ELF-1 (cell line): ENCODE measurements at places on chromosomes 6 and 20.

DNA sequence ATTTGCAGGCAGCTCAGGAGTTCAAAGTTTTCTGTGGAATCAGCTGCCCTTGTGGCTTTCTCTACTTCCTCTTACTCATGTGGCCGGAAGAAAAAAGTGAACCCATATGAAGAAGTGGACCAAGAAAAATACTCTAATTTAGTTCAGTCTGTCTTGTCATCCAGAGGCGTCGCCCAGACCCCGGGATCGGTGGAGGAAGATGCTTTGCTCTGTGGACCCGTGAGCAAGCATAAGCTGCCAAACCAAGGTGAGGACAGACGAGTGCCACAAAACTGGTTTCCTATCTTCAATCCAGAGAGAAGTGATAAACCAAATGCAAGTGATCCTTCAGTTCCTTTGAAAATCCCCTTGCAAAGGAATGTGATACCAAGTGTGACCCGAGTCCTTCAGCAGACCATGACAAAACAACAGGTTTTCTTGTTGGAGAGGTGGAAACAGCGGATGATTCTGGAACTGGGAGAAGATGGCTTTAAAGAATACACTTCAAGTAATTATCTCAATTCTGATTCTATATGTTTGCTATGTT, 1.1 kb downstream of the MGME1 start:
- peak; percentile 53 for DNase-seq

DNA sequence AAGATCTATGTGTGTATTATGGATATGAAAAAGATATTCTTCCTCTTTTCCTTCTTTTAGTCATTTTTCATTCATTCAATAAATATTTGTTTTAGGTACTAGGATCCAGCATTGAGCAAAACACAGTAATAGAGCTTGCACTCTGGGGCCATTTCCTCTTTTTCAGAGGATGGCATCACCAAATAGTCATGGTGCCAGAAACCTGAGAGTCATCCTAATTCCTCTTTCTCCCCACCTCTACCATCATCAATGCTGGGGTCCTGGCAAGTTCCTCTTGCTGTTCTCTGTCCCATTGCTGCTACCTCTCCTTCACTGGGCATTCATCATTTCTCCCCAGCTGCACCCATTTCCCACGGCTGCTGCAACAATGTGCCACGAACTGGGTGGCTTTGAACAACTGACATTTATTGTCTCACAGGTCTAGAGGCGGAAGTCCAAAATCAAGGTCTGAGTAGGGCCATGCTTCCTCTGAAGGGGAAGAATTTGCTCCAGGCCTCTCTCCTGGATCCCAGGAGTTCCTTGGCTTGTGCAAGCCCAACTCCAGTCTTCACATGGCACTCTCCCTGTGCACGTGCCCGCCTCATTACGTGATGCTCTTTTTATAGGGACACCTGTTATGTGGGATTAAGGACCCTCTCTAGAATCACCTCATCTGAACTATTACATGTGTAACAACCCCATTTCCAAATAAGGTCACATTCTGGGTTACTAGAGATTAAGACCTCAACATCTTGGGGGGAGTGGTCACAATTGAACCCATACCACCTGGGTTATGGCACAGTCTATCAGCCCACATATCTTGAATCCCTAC, 9.5 kb upstream of the IGF2R start:
- DNase-seq: no peak

GRCh38 chr20:61791995-61792394, 273.7 kb downstream of the TAF4 start:
- DNase-seq: no peak

DNA sequence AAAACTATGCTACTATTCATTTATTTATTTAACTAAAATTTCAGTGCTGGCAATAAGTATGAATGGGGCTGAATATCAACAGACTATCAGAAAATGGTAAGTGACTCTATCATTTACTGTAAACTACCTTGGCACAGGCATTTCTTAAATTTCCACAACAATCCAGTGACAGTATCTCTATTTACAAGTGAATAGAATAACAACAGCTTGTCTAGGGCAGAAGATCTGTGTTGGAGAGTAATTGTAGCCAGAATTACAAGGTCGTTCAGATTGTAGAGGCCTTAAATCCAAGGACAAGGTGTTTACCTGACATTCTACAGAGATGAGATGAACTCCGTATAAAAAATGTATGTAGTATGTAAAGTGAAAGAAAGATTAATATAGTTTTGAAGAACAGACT, 193.8 kb upstream of the SIM1 start:
- DNase-seq: no peak

DNA sequence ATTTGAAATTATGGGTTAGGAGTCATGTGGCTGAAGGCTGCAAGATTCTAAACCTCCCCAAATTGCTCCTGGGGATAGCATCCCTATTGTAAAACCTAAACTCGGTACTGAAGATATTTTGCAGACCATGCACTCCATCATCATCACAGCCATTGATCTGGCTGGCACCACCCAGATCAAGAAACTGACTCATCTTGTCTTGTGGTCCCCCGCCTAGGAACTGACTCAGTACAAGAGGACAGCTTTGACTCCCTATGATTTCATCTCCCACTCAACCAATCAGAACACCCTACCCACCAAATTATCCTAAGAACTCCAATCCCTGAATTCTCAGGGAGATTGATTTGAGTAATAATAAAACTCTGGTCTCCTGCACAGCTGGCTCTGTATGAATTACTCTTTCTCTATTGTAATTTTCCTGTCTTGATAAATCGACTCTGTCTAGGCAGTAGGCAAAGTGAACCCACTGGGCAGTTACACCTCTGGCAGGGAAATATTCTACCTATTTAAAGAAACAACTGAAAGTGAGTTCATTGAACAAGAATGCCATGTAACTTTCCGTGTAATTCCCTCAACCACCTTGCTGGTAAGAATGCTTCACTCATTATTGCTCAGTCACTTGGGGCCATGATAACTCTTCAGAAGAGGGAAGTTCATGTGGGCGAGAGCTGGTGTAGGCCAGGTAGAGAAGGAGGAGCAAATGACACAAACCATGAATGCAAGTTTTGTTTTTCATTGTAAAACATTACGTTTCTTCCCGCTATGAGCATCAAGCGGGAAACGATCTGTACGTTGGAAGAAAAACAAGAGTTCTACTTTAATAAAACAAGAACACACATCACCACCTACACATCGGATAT, 602.9 kb upstream of the ARID1B start:
- DNase-seq: no peak

DNA sequence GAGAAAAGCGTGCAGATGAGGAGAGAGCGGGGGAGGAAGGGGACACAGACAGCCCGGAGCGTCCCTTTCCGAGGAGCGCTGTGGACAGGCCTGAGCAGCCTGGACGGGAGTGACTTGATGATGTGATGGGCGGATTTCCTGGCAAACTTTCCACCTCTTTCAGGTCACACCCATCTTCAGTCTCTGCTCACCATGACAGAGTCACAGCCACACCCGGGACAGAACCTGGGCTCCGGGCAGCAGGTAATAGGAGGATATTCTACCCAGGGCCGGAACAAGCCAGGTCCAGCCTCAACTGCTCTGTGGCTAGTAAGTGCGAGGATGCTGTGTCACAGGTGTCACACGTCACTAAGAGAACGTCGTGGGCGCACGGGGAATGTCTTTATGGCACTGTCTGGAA, 84.3 kb downstream of the THBS2 start:
- DNase-seq: no peak

DNA sequence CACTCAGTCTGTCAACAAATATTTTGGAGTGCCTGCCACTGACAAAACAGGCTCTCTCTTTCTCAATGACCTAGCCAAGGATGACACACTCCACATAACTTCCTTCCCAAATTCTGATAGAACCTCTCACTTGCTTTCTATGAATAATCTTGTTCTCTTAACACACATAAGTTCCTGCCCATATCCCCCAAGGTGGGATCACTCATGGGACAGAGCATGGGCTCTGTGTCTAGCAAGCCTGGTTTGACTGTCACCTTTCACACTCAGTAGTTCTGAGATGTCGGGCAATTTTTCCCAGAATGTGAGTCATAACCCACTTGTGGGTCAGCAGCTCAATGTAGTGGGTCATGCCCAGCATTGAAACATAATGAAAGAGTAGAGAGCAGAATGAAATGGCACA, 78.1 kb downstream of the LRFN2 start:
- DNase-seq: no peak

DNA sequence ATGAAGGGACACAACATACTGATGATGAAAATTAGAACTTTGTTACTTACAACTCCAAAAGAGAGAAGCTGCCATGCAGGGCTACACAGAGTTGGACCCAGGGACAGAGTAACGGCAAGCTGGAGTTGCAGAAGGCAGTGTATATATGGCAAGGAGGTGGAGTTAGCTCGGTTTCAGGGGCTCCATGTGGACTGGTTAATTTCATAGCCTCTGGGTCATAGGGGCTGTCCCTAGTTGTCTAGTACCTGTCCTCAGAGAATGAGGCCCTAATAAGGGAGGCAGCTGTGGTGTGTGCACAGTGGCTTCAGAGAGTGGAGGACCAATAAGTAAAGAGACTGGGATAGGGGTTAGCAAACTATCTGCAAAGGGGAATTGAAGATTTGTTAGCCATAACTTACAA, 7.9 kb upstream of the ZSCAN12 start:
- no peak for DNase-seq

DNA sequence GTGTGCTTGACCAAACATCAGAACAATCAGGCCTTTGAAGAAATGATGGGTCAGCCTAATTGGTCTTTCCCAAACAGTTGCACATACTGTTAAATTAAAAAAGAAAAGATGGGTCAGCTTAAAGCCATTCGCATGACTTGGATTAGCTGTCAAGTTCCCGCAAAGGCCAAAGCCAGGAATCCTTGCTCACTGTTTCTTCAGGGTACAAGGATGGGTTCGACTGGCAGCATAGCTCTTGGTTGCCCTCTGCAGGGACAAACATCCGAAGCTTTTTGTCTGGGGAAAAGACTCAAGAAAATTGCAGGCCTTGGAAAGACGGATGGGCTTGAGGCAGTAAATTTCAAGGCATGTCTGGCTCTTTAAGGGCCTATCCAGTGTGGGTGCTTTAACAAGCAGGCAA, 168.0 kb downstream of the HDGFL1 start:
- DNase-seq: peak; percentile 86

GRCh38 chr6:93420163-93420795, 920 bp upstream of the EPHA7 start:
- DNase-seq: no peak

GRCh38 chr20:63501818-63502670, 3.2 kb upstream of the EEF1A2 start:
- peak; percentile 53 for DNase-seq

DNA sequence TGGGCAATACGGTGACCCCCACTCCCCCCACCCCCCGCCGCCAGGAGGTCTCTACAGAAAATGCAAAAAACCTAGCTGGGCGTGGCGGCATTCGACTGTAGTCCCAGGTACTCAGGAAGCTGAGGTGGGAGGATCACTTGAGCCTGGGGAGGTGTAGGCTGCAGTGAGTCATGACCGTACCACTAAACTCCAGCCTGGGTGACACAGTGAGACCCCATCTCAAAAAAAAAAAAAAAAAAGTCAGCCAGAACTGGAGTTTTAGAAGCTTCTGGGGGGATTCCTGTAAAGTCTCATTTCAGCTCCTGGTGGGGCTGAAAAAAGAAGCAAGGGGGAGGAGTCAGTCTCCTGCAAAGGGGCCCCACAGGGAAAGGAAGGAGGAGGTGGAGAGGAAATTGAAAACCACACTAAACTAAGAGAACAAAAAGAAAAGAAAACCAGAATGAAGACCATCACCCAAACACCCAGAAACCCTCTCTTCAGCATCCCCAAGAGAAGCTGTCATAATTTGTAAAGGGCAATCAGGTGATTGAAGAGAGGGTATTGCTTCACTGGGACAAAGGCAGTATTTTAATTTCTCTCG, 50.4 kb downstream of the NOL4L start:
- peak; percentile 46 for DNase-seq

DNA sequence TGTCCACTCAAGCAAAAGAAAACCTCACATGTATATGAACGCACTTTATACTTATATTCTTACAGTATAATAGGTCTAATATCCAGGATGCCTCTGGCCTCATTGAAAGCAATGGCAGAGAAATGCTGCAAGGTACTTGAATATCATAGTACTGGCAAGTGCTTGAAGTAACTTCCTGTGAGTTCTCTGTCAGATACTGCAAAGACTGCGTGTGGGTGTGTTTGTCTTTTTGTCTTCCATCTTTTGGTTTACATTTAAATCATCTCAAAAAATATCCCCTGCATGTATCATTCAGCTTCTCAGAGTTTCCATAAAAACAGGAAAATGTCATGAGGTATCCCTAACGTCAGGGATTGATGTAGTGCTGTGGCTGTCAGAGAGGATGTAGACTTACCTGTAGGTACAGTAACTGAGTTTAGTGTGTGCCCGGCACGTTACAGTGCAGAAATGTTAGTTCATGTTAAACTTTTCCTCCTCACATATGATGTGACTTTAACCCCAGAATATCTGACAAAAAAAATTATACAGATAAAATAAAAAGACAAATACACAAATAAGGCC, 184.3 kb downstream of the DST start:
- DNase-seq: no peak

- no peak for DNase-seq
Observed at GRCh38 chr6:106385530-106385929, 25.0 kb downstream of the CRYBG1 start.

- DNase-seq: no peak
Observed at GRCh38 chr6:45789238-45789637, 226.4 kb downstream of the CLIC5 start.

- no peak for DNase-seq
Observed at GRCh38 chr6:98927534-98927933, 20.2 kb downstream of the FBXL4 start.

DNA sequence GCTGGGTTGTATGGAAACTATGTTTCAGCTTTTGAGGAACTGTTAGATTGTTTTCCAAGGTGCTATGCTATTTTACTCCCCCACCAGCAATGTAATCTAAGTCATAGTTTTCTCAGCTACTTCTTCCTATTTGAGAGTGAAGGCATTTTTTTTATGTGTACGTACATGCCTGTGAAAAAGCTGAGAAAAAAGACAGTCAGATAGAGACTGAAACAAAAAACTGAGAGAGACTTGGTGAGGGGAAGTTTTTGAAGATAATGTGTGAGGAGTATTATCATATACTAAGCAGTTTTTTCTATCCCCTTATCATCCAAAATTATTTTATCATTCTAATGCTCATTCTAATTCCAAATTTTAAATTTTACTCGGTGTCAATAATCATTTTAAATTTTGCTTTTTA, 780.0 kb downstream of the BCKDHB start:
- no peak for DNase-seq
